ENCODE measurements at places on chromosomes 12 and 14.

DNA sequence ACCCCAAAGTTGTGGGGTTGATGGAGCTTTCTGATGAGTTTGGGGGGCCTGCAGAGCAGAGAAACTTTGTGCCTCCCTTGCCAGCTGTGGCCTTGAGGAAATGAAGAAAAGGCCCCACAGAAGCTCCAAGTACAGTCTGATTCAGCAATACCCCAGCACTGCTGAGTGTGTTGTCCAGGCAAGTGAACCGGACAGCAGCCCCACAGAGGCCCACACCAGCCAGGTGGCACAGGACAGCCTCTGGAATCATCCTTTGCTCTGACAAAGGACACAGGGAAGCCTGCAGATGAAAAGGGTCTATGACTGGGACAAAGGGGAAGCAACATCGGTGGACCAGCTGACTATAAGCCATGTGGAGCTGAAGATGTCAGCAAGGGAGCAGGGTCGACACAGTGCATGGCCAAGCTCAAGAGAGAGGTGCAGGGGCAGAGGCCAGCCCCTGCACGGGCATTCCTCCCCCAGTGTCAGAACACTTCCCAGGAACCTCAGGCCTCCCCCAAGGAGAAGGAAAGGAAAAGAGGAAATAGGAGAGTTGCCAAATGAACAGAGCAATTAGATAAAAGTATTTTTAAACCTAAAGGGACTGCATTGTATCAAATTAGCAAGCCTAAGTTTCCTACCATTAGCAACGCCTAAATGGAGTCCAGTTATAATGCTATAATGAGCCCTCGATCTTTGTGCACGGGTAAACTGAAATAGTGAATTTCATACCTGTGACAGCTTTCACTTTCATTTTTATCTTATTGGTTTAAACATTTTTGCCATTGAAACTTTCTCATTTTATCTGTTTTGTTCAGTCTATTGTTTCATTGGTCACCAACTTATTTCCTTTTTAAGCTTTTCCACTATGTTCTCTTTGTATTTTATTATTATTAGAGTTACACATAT is 46.3 kb upstream of the PTGDR start:
- no peak for DNase-seq

GRCh38 chr12:41556176-41556575 is 368.1 kb downstream of the PDZRN4 start:
- no peak for DNase-seq

GRCh38 chr12:131220331-131220685 is 266.6 kb downstream of the ADGRD1 start:
- DNase-seq = no peak

GRCh38 chr14:20803223-20803622 is 579 bp upstream of the RNASE1 start:
- DNase-seq = no peak

- peak; percentile 67 for DNase-seq
Observed at GRCh38 chr12:120847814-120848213, 56.3 kb downstream of the SPPL3 start.

GRCh38 chr12:131795064-131795463 is 33.1 kb upstream of the MMP17 start:
- no peak for DNase-seq

DNA sequence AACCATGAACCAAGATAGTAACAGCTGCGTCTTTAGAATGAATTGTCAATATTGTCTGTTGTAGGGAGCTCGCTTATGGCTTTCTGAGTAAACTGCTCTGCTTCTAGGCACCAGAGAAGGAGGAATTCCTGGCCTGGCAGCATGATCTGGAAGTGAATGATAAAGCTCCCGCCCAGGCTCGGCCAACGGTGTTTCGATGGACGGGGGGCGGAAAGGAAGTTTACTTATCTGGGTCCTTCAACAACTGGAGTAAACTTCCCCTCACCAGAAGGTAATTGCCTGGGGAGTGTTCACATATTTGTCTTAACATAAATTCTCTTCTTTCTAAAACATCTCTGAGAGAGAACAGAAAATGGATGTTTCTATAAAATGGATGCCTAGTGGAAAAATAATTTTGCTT is 4.3 kb downstream of the PRKAB1 start:
- no peak for DNase-seq

GRCh38 chr14:77052281-77053044 is 24.0 kb upstream of the IRF2BPL start:
- DNase-seq = no peak

GRCh38 chr14:39641224-39641623 is 209.0 kb upstream of the FBXO33 start:
- no peak for DNase-seq

DNA sequence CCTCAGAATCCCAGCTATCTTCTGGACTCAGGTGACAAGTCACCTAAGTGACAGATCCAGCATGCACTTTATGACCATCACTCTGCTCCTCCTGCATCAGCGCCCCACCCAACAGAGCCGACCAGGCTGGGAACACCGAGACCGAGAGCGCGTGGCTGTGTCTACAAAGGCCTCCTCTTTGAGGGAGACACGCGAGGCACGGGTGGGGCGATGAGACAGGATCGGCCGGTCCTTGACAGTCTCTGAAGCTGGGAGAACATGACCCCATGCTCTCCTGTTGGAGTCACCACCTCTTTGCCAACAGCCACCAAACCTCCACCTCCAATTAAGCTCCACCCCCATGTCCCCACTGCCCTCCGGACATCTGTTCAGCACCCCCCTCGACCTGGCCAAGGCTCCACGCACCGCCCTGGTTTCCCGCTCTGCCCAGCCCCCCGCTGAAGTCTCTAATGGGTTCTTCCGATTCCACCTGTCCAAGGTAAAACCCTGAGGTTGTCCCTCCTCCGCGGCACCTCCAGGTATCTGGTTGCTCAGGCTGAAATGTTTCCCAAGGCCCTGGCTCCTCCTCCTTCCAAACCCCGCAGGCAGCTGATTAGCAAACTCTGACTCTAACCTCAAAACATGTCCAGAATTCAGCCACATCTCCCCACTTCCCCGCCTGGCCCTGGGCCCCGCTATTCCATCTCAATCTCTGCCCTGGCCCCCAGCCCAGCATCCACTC is 31.5 kb downstream of the HSP90AA1 start:
- no peak for DNase-seq

- DNase-seq = no peak
Observed at GRCh38 chr12:85663631-85664030, 172.6 kb downstream of the RASSF9 start.

DNA sequence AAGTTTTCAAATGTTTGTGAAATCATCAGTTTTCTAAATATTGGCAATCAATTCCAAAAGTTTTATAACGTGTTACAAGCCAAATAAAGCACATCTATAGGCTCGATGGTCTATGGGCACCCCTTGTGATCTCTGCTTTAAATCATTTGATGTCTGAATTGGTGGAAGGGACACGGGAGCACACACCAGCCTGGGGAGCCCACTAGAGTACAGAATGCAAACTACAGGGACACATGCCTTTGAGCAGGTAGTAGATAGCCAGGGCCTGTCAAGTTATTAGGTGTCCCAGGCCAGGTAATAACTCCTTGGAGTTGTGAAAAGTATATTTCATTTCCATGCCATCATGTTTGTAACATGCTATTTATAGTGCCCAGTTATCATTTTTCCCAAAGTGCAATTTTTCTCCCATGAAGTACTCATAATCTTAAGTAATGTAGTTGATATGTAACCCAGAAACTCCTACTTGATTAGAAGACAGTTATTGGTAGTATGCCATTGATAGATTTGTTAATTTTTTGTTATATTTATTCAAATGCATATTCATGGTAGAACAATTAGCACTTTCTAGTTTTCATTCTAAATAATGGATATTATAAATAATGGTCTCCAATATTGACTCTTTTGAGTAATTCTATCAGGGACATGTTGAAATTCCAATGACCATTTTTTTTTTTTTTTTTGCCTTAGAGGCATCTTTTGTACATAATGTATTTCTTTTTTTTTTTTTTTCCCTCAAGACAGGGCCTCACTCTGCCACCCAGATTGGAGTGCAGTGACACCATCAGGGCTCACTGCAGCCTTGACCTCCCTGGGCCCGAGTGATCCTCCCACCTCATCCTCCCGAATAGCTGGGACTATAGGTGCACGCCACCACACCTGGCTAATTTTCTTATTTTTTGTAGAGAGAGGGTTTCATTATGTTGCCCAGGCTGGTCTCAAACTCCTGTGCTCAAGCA is 96.9 kb upstream of the FGD4 start:
- DNase-seq = peak; percentile 35

DNA sequence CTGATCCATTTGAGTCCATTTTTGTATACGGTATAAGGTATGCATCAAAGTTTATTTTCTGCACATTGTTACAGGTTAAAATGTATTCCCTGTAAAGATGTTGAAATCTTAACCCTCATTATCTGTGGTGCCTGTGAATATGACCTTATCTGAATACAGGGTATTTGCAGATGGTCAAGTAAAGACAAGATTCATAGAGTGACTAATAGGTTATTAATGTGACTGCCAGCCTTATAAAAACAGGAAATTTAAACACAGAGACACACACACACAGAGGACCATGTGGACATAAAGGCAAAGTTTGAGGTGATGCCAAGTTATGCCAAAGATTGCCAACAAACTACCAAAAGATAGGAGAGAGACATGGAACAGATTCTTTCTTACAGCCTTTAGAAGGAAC is 347.2 kb upstream of the DCN start:
- no peak for DNase-seq

DNA sequence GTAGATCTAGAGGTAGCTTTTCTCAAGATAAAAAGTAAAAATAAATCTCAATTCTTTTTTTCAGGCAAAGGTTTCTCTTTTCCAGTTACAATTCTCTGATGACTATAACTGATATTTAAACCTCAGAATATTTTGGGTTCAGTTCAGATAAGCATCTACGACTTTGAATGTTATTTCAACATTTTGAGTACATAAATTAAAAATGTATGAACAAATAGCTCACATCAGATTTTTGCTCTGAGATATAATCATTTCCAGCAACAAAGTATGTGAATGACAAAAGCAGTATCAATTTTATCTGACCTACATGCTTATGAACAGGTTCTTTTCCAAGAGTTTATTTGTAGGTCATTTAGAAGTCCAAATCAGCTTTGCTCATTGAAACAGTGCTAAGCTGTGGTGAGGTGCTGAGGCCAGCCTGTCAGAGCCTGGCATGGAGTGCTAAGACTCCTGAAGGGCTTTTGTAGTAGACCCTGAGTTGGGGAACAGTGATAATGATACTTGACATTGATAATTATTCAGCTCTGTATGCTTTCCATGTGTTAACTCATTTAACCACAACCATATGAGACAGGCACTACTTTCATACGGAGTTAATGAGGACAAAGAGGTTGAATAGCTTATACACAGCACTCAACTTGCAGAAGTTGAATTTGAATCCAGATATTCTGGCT is 205.0 kb upstream of the DCN start:
- no peak for DNase-seq

DNA sequence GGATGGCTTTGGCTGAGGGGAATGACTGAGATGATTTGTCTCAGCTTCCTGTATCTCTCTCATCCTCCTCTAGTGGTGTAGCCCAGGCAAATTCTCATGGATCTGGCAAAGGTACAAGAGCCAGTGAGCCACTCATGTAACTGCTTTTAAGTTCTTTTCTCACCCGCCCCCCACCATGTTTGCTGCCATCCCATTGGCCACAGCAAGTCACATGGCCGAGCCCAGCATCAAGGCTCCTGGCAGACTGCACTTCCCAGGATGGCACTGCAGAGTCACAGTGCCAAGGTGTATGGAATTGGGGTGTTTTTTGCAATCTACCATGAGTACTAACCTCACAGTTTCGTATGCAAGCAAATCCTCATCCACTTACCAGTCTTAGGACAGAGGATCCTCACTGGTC is 50.9 kb downstream of the CHST11 start:
- DNase-seq = no peak

DNA sequence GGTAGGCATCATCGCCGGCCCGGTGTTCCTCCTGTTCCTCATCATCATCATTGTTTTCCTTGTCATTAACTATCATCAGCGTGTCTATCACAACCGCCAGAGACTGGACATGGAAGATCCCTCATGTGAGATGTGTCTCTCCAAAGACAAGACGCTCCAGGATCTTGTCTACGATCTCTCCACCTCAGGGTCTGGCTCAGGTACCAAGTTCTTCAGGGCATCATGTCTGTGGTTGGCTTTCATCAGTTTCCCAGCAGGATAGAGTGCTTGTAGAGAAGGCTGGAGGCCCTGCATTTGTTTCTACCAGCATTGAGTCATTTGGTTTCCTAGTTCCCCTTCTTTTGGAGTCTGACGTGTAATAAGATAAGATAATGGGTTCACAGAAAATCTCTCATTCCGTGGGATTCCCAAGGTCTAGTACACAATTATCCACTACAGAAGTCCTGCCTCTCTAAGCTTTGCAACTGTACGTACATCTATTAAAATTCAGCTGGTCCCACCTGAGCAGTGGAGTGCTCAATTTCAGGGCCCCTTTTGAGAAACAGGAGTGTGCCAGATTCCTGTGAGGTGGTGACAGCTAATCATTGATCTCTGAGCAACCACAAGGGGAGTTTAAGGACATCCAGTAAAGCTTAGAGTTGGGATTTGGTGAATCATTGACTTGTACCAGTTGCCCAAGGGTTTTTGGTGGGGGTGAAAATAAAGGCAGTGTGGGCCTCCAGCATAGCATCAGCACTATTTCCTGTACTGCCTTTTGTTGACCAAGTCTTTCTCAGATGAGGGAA is 25.1 kb downstream of the ACVR1B start:
- DNase-seq = no peak

DNA sequence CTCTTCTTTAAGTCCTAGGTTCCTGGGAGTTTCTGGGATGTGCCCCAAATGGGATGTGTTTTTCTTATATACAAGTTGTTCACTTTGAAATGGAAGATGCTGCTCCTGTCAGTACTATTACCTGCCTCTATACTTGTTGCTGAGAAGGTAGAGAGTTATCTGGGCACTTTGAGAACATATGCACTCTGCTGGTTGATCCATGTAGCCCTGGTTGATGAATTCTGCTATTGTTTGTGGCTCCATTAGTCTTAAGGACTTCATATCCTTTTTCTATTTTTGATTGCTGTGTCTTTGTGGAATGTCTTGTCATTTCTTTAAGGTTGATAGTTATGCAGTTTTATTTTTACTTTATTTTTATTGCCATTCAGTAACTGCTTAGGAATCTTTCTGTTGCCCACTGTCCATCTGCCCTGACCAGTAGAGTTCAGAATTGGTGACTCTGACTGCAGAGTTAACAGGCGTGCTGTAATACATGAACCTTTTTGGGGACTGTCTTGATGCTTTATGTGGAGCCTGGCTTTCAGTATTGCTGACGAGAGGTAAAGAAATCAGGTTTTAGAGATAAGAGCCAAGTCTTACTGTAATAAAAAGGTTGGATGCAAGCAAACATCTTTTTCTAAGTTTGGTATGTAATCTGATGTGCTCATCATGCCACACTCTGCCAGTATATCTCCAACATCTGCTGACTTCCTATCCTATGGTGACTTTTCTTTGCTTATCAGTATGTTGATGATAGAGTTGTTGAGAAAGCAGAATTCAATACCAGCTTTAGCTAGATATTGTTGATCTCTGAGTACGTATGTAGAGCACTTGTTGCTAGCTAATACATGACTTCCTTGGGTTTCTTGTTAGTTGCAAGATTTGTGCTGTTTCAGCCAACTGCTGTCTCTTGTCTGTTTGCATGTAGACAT is 1.6 kb downstream of the GMPR2 start:
- DNase-seq = no peak
